Occipital lobe (tissue), 3 donors: ENCODE measurements at places on chromosomes 1 and 21. TPM values are rescaled to one million over a fixed set of nuclear protein-coding genes. Genes with fewer than 3 reads are reported as not detected.

BEND5 gene
- total RNA-seq: 18.2 TPM

WNT4 gene
- total RNA-seq: 5.6 TPM

NBPF15 gene
- 45.4 TPM for total RNA-seq

OR2L5 gene
- total RNA-seq: 0.62 TPM

ST6GALNAC5 gene
- 35.9 TPM for total RNA-seq

UQCRHL gene
- total RNA-seq: 2.7 TPM

OR14K1 gene
- total RNA-seq: not detected

LRRC7 gene
- 303 TPM for total RNA-seq

DNA sequence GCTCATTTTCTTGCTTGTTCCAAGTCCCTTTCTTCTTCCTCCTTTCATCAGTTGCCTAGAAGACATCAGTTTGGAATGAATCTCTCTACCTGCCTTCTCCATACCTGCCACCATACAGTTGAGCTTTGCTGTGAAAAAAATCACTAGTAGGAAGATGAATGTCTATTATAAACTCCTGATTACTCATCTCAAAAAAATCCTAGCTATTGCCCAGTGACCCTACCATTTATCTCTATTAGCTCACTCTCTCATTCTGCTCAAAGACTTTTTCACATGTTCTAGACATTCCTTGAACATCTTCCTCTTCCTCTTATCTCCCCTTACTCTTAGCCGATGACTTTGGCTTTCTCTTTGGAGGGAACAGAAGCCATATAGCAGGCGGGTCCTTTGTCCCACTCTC, 49.7 kb upstream of the HMGB4 start:
- DNase-seq: no peak

- DNase-seq: no peak
These were observed 167.4 kb upstream of the TMEM51 start for GRCh38 chr1:14986168-14986567.

- no peak for DNase-seq
These were observed 22.7 kb downstream of the SYT6 start for GRCh38 chr1:114130846-114131525.
